Daoy (cell line): ENCODE measurements at places on chromosomes 5 and 9.
A peak's percentile ranks its signal among the peaks of the same experiment; 100 is the strongest.

- DNase-seq, result peak; percentile 80
Observed at GRCh38 chr5:78899922-78900362, 85.2 kb downstream of the ARSB start.

GRCh38 chr5:154118893-154119336 lies 71.6 kb upstream of the GALNT10 start:
- peak; percentile 37 for DNase-seq

- no peak for DNase-seq
Observed at GRCh38 chr5:116872986-116873385, 298.4 kb upstream of the SEMA6A start.

DNA sequence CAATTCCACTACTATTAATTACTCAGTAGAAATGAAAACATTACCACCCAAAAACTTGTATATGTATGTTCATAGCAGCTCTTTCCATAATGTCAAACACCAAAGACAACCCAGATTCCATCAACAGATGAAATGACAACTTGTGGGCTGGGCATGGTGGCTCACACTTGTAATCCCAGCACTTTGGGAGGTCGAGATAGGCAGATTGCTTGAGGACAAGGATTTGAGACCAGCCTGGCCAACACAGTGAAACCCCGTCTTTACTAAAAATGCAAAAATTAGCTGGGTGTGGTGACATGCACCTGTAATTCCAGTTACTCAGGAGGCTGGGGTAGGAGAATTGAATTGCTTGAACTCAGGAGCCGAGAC lies 11.5 kb downstream of the UIMC1 start:
- no peak for DNase-seq

DNA sequence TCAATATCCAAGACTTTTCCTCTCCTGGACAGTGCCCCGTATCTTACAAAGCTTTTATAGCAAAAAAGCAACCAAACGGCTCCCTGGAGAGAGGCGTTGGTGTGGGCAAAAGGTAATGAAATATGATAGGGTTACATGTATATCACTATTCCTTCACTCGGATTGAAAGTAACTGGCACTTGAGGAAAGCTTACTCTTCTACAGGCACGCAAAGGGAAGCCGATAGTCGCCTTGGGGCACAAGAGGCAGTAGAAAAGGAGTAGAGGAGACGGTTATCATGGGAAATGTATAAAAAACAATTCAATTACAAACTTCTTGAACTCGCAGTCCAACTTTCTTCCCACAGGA lies 1.1 kb downstream of the DIAPH1 start:
- DNase-seq, result peak; percentile 43

GRCh38 chr5:17252543-17252942 lies 35.1 kb downstream of the BASP1 start:
- no peak for DNase-seq
